Activated CD8-positive, alpha-beta memory T cell treated with anti-CD3 and anti-CD28 coated beads, Interleukin-2, amount 10 ng/mL, durations not matched to agents 7 days and 5 days (primary cell): ENCODE measurements at places on chromosomes 12 and 14.

GRCh38 chr12:43842259-43842658 is 6.4 kb downstream of the TMEM117 start:
- no peak for DNase-seq

GRCh38 chr12:108638141-108638827 is 4.6 kb upstream of the SELPLG start:
- no peak for DNase-seq

GRCh38 chr12:116358893-116359761 is 81.6 kb upstream of the MED13L start:
- DNase-seq, result peak; percentile 84

DNA sequence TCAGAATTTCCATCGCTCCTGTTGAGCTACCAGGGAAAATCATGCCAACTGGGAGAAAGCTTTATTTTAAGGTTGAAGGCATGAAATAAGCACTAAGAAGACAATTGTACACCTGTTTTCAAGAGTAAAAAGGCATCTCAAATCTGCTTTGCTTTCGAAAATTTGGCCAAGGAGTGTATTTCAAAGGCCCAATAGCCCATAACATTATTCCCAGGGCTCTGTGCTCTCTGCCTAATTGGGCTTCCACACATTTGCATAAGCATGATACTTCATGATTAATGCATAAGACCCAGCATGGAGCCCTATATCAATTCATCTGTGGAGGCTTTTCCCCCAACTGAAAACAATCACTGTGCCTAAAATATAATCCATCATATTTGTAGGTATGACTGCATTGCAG is 258.5 kb downstream of the NOVA1 start:
- DNase-seq, result no peak

DNA sequence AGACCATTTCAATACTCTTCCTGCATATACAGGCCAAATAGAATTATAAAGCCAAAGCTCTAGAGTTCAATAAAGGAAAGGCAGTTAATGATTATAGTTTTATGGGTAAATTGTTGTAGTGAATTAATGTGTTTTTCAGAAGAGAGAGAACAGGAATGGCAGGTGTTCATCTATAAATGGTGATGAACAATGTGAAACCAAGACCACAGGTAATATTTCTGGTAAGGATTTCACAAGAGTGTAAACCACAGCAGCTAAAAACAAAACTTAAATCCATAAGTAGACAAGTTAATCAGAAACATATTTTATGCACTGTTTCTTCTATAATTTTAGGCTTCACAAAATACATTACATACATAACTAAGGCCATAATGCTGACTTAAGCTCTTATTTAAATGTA is 204.4 kb downstream of the SYT1 start:
- DNase-seq, result no peak

DNA sequence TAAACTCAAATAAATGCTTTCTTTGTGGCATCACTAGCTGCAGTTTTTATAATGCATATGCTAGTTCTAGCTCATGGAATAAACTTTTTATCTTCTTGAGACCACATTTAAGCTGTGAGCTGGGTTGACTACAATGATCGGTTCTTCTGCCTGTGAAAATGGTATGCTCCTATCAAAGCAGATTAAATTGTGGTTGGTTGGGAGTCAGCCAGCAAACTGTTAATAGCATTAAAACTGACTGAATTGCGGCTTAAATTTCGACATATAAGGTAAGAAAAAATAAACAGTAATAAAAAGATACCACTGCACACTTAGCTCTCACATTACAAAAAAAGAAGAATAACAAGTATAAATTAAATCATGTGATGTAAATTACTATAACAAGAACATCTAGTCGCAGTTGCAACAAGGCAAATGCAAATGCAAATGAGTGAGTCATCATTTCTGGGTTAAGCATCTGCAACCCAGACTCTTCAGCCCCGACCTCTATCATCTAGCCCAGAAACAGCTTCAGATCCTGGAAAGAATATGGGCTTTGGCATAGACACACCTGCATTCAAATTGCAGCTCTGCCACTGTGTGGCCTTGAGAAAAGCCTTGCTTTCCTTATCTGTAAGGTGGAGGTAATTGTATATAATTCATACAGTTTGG is 19.8 kb upstream of the DHRS7 start:
- DNase-seq, result no peak
